LNCaP clone FGC (cell line): ENCODE measurements at places on chromosomes 13 and 19.
A peak's percentile ranks its signal among the peaks of the same experiment; 100 is the strongest.

DNA sequence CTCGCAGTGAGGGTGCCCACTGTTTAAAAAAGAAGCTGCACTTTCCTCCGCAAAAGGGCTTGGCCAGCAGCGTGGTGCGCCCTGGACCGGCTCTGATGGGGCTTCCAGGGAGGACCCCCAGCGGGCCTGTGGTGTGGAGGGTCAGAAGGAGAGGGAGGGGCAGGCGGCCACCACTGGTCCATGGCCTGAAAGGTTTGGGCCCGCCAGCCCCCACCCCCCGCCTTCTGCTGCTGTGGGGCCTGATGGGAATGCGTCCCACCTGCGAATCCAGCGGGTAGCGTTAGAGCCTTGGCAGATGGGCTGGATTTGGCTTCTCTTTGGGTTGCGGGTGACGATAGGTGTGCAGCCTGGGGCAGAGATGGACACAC is 34.7 kb downstream of the TMEM255B start:
- no peak for DNase-seq

GRCh38 chr19:34120846-34121639 is 51.3 kb upstream of the LSM14A start:
- DNase-seq: no peak

DNA sequence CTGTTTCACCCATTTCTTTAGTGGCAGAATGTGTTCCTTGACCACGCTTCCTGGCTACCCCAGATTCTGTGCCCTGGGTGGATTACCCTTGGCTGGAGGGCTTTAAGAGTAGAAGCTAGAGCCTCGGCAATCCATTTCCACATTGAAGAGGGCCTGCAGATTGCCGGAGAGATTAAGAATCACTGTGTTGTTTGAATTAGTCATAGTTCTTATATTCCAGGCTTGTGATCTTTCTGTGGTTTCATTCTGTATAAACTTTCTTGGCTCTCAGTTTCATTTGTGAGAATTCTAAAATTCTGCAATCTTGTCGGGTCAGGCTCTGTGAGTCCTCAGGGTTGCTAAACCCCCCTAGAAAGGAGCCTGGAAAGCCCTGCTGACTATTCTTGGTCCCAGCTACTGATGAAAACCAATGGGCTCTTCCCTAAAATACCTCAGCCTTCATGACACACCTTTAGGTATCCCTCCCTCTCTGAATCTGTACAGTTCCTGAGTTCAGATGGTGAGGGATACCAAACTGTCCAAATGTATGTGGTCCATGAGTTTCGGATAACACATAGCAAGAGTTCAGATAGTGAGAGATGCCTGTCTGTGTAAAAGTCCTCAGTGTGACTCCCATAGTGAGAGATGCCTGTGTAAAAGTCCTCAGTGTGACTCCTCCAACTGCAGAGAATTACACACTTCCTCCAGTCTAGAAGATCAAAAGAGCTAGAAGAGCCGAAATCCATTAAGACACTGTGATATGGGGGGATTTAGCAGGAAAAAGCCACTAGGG is 4.3 kb downstream of the PHF11 start:
- DNase-seq: no peak

GRCh38 chr19:28465371-28466086 is 747.4 kb downstream of the UQCRFS1 start:
- no peak for DNase-seq

DNA sequence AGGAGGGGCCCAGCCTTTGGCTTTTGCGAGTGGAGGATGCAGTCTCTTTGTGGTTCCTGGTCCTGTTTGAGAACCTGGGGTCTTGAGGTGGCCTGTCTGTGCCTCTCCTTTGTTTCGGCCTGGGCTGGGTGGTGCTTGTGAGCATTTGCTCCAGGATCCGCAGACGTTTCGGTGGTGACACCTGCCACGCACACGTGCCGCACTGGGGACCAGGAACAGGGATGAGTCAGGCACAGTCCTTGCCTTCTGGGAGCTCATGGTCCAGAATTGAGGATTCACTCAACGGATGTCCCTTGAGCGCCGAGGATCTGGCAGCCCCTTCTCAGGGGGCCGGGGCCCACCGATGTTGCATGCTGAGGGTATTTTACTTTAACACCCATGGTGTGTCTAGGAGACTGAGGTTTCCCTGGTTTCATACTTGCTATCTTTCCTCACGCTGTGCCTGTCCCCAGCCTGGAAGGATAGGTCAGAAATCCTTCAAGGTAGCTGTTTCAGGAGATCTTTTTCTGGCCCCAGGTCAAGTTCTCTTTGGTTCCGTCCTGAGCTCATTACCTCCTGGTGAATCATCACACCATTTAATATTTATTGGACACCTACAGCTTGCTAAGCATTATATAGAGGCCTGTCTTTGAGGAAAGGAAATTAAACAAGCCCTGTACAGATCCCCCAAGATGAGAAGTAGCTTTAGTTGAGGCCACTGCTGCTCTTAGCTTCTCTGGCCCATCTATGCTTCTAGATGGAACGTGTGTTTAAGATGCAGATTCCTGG is 5.1 kb downstream of the HDGFL2 start:
- no peak for DNase-seq

DNA sequence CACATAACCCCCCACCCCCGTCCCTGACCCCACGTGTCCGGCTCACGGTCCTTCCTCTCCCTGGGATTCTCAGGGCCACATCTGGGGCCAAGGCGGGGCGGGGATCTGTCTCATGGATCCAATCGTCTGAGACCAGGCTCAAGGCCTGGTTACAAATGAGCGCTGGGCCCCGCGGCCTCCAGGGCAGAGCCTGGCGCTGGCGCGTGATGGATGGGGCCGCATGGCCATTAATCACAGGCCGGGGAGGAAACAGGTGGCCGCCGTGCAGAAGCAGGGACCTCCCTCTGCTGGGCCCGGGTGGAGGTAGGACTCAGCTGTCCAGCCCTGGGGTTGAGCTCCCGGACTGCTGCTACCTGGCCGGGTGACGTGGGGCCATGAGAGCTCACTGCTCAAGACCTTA is 5.8 kb upstream of the TLE5 start:
- no peak for DNase-seq

- peak; percentile 54 for DNase-seq
These were observed 62.1 kb downstream of the DGKH start for GRCh38 chr13:42110410-42111155.

DNA sequence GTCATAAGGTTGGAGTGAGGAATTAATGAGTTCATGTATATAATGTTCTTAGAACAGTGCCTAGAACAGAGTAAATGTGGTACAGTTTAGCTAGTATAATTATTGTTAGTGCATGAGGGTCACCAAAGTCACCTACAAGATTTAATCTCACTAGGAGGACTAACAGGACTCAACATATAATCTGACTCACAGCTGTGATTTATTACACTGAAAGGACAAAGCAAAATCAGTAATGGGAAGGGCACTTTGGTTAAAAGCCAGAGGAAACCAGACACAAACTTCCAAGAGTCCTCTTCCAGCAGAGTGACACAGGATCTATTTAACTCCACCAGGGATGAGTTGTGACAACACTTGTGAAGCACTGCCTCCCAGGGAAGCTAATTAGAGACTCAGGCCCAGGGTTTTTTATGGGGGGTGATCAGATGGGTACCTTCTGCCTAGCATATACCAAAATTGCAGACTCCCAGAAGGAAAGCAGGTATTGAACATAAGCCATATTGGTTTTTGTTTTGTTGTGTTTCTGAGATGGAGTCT is 341.2 kb upstream of the DACH1 start:
- no peak for DNase-seq

- DNase-seq: no peak
These were observed 62.8 kb downstream of the WDFY2 start for GRCh38 chr13:51647067-51647466.

DNA sequence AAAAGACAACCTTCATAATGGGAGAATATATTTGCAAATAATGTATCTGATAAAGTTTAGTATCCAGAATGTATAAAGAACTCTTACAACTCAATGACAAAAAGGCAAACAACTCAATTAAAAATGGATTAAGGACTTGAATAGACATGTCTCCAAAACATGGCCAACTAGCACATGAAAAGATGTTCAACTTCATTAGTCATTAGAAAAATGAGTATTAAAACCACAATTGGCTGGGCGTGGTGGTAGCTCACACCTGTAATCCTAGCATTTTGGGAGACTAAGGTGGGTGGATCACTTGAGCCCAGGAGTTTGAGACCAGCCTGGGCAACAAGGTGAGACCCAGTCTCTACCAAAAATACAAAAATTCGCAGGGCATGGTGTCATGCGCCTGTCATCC is 18.8 kb upstream of the ZMYM5 start:
- DNase-seq: no peak
